ENCODE measurements at places on chromosomes 4 and X.
A peak's percentile ranks its signal among the peaks of the same experiment; 100 is the strongest.

GRCh38 chr4:154526151-154526550, 24.0 kb downstream of the PLRG1 start:
- no peak for DNase-seq

DNA sequence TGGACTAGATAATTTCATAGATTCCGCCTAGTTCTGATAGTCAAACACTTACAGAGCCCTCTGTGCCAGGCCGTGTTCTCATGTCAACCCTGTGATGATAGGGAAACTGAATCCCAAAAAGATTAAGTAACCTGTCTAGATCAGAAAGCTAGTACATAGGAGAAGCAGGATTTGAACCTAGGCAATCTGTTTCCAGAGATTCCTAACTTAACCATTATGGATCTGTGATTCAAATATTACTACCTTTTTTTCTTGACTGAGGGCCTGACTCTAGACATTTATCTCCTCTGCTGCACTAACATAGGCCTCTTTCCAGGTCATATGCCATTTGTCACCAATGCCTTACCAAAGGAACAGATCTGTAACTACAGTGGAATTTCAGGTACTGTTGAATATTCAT, 1.5 kb downstream of the ALAS2 start:
- DNase-seq = no peak

- peak; percentile 41 for DNase-seq
Observed at GRCh38 chr4:26197018-26197779, 123.6 kb upstream of the RBPJ start.

- no peak for DNase-seq
Observed at GRCh38 chrX:70132877-70133302, 357 bp upstream of the IGBP1 start.

DNA sequence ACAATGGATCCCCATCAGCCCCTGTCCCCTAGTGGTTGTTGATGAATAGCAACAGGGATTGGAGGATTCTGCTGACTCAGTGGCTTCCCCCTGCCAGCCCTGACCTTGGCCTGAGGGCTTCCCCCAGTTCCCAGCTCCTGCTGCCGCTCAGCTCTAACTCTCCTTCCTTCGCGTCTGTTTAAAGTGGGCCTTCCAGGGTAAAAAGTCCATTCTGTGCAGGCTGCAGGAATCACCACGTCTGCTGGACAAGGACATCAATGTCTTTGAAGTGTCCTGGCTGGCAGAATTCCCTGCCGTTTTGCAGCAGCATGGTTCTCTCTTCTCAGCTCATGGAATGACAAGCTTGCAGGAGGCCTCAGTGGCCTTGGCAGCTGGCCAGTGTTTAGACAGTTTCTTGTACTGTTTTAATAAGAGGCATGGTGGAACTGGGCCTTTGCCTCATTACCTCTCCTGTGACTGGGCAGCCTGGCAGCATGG, 152.5 kb upstream of the STX18 start:
- DNase-seq = no peak

DNA sequence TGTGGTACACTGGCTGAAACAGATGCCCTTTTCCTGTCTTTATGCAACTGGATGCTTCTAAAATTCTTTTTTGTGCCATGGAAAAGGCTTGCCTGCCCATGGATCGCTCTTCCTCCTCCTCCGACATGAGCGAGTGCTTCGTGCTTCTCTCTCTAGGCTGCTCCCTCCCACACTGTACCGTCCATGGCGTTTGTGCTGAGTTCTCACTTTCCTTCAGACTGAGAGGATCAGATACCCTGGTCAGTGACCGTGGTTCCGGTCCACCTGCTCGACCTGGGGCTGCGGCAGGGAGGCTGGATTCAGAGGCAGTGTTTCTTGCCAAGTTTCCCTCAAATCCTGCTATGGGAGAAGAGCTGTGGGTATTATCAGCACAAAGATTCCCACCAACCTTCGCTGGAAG, 10.2 kb upstream of the CLDN24 start:
- DNase-seq = no peak
